Bone marrow (tissue), 2 donors: ENCODE measurements at places on chromosomes 16 and 17.

GRCh38 chr17:77254951-77255825 is 114.4 kb downstream of the SEC14L1 start:
- DNase-seq: no peak

DNA sequence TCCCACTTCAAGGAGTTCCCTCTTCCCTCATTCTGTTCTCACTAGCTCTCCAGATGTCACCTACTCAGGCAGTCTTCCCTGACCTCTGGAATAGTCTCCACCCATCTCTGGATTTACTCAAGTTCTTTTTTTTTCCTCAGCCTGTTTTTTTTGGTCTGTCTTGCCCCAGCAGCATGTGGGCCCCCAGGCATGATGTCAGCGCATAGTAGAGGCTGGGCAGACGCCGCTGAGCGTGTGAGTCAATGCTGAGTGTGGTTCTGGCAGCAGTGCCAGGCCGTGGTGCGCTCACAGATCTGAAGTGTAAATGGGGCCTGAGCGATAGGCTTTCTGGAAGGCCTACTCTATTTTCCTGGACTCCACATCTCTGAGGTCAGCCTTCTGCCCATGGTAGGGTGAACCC is 2.7 kb upstream of the KCNJ18 start:
- DNase-seq: no peak

- DNase-seq: no peak
Measured at GRCh38 chr17:76356803-76357456, 3.2 kb upstream of the PRPSAP1 start.

DNA sequence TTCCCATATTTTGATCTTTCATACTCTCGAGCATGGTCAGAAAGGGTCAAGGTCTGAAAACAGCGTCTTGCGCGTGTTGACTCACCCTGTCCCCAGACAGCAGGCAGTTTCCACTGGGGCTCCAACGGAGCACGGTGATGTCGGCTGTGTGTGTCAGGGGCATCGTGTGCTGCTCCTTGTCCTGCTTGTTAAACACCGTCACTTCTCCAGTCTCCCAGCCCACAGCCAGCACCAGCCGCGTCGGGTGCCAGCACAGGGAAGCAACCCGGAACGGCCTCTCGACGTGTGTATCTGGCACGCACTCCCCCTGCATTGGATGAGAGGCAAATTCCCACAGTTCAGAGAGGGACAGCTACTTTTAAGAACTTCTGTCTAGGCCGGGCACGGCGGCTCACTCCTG is 9.6 kb downstream of the IFT140 start:
- DNase-seq: no peak

- no peak for DNase-seq
Measured at GRCh38 chr17:79064026-79064425, 10.6 kb upstream of the ENGASE start.

DNA sequence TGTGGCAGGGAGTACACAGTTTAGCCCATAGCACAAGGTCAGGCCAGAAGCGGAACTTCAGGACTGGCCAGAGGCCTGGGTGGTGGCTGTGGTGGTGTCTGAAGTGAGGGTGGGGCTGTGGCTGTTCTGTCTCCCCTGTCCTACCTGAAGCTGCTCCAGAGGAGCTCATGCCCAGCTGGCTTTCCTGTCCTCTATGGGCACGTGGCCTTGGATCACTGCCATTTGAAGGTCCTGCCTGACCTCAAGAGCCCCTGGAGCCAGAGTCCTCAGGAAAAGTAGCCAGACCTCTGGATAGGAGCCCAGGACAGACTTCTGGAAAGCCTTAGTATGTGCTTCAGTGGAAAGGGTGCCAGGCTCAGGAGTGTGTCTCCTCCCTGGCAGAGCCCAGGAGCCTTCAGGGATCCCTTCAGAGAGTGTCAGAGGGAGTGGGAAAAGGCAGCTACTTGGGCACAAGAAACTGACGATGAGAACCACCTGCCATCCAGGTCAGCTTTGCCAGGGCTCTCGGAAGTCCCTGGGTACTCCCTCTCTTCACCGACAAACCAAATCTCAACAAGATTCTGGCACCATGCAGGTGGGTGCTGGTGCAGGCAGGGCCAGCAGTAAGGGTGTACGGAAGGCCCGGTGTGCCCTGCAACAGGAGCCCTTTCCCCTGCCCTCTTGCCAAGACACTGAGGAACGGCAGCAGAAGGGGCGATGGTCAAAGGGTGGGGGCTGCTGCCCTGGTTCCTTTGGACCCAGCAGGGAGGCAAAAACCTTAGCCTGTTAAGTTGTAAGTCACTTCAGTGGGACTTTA is 153.7 kb downstream of the NTN1 start:
- DNase-seq: no peak

- no peak for DNase-seq
Measured at GRCh38 chr17:3474212-3474611, 1.6 kb upstream of the ASPA start.

GRCh38 chr16:20136446-20136968 is 62.8 kb upstream of the GPR139 start:
- no peak for DNase-seq

DNA sequence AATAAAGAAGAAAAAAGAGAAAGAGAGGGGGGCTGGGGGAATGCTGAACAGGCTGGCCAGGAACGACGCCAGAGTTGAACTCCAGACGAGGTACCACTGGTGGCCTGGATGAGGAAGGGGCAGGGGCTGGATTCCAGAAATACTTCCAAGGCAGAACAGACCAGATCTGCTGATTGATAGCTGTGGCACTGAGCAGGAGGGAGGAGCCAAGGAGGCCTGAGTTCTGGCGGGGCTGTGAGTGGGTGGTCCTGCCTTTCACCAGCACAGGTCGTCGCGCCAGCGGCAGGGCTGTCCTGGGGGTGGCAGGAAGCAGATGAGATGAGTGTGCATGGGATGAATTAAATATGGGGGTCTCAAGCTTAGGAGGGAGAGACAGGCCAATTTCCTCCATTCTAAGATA is 5.5 kb downstream of the CCDC42 start:
- no peak for DNase-seq

DNA sequence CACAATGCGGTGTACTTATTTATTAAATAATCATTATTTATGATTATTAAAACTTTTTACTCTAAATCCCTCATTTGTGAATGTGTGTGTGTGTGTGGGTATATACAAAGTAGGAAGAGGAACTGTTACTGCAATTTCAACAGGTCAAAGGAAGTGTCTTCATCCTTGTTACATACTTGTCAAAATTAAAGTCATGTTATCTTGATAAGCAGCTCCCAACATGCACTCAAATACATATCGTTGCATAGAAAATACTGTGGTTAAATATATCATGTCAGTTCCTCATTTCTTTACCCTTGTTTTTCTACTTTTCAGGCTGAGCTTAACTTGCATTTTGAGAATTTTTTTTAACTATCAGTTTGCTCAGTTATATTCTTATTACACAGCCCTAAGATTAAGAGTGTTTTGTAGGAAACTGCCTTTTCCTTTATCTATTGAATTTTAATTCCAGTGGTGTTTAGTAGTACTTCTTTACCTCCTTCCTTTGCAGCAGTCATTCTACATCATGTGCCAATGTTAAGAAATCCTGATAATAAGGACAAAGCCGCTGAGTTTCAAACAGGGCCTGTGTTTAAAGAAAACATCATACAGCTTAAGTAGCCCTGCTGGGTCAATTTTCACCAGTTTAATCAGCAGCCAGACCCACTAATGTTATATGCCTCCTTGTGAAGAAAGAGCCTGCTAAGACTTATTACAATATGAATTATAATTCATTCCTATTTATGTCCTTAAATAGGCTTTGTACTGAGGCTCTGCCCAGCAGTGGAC is 7.2 kb downstream of the EFCAB5 start:
- DNase-seq: no peak

- no peak for DNase-seq
Measured at GRCh38 chr16:86899757-86900156, 321.4 kb downstream of the FOXL1 start.

GRCh38 chr16:52548261-52549010 is 1.5 kb upstream of the TOX3 start:
- DNase-seq: no peak

- DNase-seq: no peak
Measured at GRCh38 chr16:1299012-1299867, 10.2 kb upstream of the UBE2I start.

GRCh38 chr16:84065536-84066132 is 23.0 kb upstream of the SLC38A8 start:
- DNase-seq: peak; percentile 22

GRCh38 chr16:56911771-56912571 is 20.0 kb upstream of the HERPUD1 start:
- no peak for DNase-seq

GRCh38 chr16:13264749-13265552 is 363.6 kb downstream of the SHISA9 start:
- DNase-seq: no peak

GRCh38 chr17:16991349-16992009 is 19.6 kb upstream of the TNFRSF13B start:
- DNase-seq: peak; percentile 42

DNA sequence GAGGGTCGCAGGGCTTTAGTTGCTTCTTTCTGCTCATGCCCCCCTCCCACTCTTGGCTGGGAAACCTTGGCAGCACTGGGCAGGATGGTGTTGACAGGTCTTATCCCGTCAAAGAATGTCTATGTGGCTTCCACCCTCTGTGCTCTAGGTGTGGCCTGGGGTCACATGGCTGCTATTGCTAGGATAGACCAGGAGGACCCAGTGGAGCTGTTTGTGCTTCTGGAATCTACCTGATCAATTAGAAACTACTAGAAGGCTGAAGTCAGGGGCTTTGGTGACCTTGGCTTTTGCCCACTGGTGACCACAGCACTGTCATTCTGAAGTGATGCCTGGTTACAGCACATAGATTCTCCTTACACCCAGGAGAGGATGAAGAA is 105.8 kb downstream of the CMIP start:
- DNase-seq: no peak

- DNase-seq: peak; percentile 8
Measured at GRCh38 chr17:62652251-62653001, 25.0 kb downstream of the MRC2 start.

GRCh38 chr16:57479205-57479975 is 6.9 kb downstream of the DOK4 start:
- no peak for DNase-seq

- no peak for DNase-seq
Measured at GRCh38 chr16:55811811-55812210, 21.1 kb downstream of the CES1 start.

DNA sequence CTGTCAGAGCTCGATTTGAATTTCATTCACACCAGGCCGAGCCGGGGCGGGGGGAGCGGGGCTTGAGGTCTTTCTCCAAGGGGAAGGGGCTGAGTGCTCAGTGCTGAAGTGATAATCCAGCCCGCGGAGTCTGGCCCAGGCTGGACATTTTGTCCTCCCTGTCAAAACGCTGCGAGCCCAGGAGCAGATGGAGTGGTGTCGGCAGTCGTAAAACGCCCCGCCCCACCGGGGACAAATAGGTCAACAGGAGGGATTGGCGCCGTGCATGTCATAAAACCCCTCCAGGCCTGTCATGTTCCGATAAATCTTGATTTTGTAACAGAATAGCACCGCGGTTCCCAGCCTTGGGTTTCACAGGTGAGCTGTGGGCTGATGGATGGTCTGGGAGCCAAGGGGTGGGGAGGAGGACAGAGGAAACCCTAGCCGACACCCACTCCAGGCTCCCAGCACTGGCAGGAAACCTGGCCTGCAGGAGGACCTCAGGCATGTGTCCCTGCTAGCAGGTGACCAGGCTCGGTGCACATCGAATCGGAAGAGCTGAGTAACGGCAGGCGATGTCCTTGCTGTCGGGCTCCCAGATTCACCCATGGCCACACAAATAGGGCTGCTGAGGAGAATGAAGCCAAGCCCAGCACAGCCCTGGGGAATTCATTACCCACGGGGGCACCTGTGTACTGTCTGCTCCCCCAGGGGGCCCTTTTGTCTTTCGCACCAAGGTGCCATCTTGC is 341.4 kb downstream of the FOXL1 start:
- no peak for DNase-seq

DNA sequence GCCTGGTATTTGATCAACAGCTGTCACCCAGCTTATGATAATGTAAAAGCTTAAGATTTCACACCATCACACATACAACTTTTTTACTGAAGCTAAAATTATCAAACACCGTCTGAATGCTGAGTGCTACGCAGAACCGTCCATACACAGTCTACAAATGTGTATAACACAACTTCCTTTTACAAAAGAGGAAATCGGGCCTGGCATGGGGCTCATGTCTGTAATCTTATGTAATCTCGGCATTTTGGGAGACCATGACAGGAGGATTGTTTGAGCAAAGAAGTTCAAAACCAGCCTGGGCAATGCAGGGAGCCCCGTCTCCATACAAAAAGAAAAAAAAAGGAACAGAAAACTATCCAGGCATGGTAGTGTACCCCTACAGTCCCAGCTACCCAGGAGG is 19.6 kb upstream of the QRICH2 start:
- DNase-seq: peak; percentile 8

DNA sequence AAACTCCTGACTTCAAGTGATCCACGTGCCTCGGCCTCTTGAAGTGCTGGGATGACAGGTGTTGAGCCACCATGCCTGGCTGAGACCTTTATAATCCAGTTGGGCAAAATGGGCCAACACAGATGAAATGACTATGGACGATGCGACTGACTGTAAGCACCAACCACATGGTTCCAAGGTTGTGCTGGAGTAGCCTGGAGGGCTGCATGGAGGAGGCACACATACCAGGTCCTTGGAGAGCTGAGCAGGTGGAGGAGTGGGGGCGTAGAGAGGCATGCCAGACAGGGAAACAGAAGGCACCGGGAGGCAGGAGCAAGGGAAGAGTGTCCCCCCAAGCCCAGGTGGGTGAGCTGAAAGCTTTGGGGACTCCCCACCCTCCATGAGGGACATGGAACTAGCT is 85.2 kb downstream of the ABR start:
- DNase-seq: no peak

DNA sequence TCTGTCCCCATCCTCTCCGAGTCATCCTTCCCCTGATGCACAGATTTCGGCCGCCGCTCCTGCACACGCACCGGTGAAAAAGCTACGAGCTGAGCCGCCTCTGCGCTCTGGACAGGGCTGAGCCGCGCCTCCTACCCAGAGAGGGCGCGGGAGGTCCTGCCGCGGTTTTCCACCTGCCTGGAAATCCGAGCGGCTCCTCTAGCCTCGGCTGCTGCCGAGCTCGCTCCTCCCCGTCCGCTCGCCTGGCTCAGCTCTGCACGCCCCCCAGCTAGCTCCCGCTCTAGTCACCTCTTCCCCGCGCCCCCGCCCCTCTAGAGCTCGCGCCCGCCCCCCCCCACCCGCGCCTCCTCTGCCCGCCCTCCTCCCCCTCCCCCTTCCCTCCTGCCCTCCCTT is 198 bp upstream of the SHISA9 start:
- DNase-seq: no peak

GRCh38 chr16:88773812-88774291 is 11.2 kb downstream of the PIEZO1 start:
- DNase-seq: peak; percentile 5

- DNase-seq: no peak
Measured at GRCh38 chr17:688100-688989, 26.3 kb downstream of the VPS53 start.

GRCh38 chr17:80361495-80362220 is 53.3 kb upstream of the ENDOV start:
- no peak for DNase-seq

- no peak for DNase-seq
Measured at GRCh38 chr17:58327363-58328194, 1.0 kb downstream of the TSPOAP1 start.
